ENCODE measurements at places on chromosomes 13 and 19.

GRCh38 chr13:40986101-40986856 lies 32.8 kb downstream of the ELF1 start:
- DNase-seq = no peak

GRCh38 chr19:38093587-38093986 lies 130.4 kb downstream of the DPF1 start:
- DNase-seq = no peak

- DNase-seq = no peak
Observed at GRCh38 chr13:95083758-95084157, 217.5 kb downstream of the ABCC4 start.

- DNase-seq = no peak
Observed at GRCh38 chr13:42039457-42039945, 8.9 kb upstream of the DGKH start.

GRCh38 chr13:61162636-61163035 lies 253.0 kb downstream of the PCDH20 start:
- DNase-seq = no peak

- DNase-seq = no peak
Observed at GRCh38 chr13:60410299-60410698, 13.3 kb downstream of the TDRD3 start.

DNA sequence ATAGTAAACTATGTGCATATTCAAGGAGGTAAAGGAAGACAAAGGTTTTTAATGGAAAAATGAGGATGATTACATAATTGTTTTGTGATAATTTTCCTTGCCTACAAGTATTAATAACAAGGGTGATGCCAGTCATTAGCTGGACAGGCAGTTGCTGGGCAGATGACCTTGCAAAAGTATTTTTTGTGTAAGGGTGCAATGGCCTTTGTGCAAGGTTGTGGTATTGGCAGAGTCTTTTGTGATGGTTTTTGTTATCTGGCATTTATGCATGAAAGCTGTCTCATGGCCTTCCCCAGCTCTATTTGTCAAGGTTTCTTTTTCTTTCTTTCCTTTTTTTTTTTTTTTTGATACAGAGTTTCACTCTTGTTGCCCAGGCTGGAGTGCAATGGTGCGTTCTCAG lies 4.3 kb upstream of the COMMD6 start:
- no peak for DNase-seq

DNA sequence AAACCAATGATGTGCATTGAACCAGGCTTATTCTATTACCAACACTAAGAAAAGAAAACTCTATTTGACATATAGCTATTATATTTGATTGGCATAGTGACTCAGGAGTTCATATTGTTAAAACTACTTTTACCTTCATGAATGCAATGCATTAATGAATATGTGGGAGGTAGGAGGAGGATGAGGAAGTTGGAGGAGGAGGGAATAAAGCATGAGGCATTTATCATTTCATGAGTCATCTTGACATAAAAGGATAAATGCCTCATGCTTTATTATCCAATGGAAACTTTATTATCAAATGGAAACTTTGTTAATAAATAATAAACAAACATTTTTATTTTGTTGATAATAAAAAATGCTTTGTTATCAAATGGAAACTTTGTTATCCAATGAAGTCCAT lies 116.5 kb downstream of the SPRY2 start:
- no peak for DNase-seq

GRCh38 chr19:35539314-35539713 lies 6.1 kb downstream of the GAPDHS start:
- no peak for DNase-seq

- DNase-seq = no peak
Observed at GRCh38 chr13:30147421-30147820, 159.9 kb downstream of the KATNAL1 start.

- DNase-seq = no peak
Observed at GRCh38 chr13:71858647-71859046, 8.4 kb downstream of the DACH1 start.

DNA sequence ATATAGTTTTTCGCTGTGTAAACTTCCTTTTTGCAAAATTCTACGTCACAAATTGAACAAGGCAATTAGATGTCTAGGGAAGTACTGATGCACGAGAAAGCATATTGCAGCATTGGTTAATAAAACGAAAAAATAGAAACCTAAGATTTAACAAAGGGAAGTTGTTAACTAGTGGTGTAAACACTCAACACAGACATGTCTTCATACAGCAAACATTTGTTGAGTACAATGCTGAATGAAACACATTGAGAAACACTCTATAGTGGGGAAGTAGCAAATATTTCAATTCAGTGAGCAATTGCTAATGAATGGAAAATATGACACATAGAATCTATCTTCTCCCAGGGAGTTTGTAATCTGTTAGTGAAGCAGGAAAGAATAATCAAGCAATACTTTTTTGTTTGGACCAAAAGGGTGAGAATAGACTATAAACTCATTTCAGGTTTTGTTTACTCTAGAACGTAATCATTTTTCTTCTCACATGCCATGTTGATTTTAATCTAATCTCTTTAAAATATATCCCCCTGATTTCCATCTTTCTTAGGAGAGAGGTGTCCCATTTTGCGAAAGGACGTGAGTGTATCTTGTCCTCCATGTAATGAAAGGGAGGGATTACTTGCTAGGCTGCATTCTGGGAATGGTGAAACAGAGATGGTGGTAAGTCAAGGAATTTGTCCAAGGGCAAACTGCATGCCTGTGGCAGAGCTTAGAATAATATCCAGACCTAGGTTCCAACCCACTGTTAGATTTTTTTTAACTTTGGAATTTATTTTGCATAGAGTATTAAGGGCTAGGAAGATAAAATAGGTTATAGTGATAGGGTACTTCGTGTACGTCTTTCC lies 1.7 kb upstream of the ANKRD10 start:
- no peak for DNase-seq

DNA sequence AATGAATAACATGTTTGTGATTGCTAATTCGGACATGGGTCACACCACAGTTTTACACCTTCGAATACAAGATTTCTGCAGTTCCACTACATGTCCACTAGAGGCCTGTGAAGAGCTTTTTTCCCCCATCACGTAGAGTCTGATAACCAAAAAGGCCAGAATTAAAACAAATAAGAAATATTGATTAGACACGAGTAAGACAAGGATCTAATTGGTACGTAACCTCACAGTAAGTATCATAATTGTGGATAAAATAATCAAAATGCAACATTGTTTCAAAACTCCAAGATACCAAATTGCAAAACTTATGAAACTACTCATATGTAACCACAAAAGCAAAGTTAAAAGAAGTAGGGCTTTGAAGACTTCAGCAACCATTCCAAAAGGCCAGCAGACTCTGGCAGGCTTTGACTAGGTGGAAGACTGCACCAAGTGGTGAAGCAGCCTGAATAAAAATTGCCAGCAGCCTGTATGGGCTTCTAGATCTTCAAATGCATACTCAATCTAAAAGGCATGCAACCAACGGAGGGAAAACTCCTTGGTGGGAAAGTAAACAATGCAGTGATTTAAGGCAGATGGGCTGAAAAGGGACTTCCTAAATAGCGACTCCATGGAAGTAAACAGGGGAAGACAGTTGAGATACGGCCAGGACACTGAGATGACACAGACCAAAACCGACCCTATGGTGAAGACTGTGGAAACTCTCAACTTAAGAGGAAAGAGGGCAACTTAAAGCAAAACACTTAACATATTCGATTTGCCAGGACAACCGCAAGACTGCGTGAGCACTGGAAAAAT lies 56.7 kb downstream of the STARD13 start:
- DNase-seq = no peak

DNA sequence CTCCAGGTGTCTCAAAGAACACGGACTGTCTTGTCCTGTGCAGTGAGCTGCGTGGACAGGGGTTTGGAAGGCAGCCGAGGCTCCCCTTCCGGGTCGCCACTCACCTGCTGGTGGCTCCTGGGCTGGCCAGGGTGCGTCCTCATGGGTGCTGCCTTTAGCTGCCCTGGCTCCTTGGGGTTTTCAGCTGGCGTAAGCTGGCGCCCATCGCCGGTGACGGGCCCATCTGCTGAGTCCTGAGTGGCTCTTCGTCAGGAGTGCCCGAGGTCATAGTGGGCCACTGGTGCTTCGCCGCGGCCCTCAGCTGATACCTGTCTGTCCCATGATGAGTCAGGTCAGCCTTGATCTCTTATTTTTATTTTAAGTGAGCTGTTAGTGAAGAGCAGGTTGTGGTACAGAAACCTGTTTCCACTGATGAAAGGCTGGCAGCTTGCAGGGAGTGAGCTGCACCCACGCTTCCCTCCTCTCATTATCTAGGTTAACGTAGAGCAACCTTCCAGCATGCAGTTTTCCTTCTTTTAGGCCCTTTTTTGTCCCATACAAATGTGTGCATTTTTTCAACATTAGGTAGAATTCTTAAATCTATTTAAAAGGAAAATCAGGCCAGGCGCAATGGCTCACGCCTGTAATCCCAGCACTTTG lies 18.4 kb downstream of the EPN1 start:
- DNase-seq = no peak

DNA sequence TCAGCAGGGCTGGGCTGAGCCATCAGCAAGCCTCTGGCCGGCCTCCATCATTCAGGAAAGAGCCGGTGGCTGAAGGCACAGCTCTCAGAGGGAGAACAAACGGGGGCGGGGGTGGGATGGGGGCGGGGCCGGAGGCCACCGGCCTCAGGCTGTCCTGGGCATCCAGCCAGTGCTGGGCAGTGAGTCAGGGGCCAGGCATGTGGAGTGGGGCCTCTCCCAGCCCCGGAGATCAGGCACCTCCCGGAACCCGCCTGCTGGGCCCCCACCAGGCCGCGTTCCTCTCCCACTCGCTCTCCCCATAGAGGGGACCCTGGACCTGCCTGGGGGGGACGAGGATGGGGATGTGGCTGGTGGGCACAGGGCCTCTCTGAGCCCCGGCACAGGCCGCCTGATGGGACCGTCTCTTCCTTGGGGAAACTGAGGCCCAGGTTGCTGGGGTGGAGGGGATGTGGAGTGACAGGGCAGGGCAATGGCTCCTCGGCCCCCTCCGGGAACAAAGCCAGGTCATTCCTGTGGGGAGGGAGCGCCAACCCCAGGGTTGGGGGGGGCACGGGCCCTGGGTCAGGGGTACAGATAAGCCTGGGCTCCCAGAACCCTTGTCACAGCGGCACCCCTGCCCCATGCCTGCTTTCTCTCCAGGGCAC lies 12.9 kb downstream of the SPC24 start:
- no peak for DNase-seq

- no peak for DNase-seq
Observed at GRCh38 chr13:32622827-32623226, 36.6 kb downstream of the PDS5B start.

- DNase-seq = no peak
Observed at GRCh38 chr19:40523322-40524047, 53.2 kb upstream of the SHKBP1 start.
